ENCODE measurements at places on chromosomes 2 and 18. TPM values are rescaled to one million over a fixed set of nuclear protein-coding genes. Genes with fewer than 3 reads are reported as not detected.

TANC1 gene
- total RNA-seq: 0.32 TPM

- no peaks in the 10 kb centered on the region for H3K36me3 ChIP-seq
- H3K27ac ChIP-seq: no peak overlapping the region
- H3K27me3 ChIP-seq: no peaks in the 10 kb centered on the region
- DNase-seq: no peak
Observed at GRCh38 chr18:24381126-24381525, 16.5 kb downstream of the OSBPL1A start.

DNA sequence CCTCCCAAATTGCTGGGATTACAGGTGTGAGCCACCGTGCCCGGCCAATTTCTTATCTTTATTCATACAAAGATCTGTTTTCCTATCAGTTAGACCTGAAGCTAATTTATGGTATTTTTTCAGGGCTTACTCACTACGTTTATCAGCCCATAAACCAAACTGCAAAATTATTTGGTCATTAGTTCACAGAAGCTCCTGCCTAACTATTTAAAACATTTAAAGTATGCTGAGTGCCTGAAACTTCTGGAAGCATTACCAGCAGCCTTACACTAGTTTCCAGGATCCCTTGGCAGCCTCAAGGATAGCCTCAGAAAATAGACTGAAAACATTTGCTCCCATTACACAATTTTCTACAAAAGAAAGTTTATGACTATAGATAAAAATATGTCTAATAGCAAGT lies 68.8 kb downstream of the GALNT13 start:
- no peak overlapping the region for H3K4me3 ChIP-seq
- no peaks in the 10 kb centered on the region for H3K4me1 ChIP-seq
- H3K27me3 ChIP-seq: no peaks in the 10 kb centered on the region
- H3K27ac ChIP-seq: no peak overlapping the region
- DNase-seq: no peak

GRCh38 chr2:15555760-15556193 lies 5.4 kb downstream of the NBAS start:
- H3K27me3 ChIP-seq: no peaks in the 10 kb centered on the region
- H3K4me3 ChIP-seq: no peak overlapping the region
- no peak overlapping the region for H3K27ac ChIP-seq
- H3K4me1 ChIP-seq: peaks cover 20% of the 10 kb centered on the region

Data from activated CD4-positive, alpha-beta T cell treated with anti-CD3 and anti-CD28 coated beads, Interleukin-2, amount 10 ng/mL, durations not matched to agents 7 days and 5 days (primary cell).